ENCODE measurements at places on chromosomes 3 and 15.
A peak's percentile ranks its signal among the peaks of the same experiment; 100 is the strongest.

DNA sequence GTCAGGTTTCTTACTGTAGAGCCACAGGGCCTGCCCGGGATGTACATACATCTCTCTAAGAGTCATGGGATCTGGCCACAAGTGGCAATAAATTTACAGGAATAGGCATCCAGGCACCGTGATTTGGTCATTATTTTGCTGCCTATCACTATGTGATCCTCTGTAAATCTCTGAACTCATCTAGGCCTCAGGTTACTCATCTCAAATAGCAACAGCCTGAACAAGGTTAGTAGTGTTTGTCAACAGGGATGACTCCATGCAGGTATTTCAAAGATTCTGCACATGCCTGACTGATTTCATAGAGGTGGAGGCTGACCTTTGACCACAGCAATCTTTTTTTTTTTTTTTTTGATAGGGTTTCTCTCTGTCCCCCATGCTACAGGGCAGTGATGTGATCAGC lies 88.8 kb upstream of the TBL1XR1 start:
- DNase-seq: no peak

GRCh38 chr3:74518610-74519009 lies 95.8 kb downstream of the CNTN3 start:
- DNase-seq: no peak

- no peak for DNase-seq
Measured at GRCh38 chr3:100230710-100231109, 30.1 kb upstream of the TBC1D23 start.

- no peak for DNase-seq
Measured at GRCh38 chr15:53573091-53573490, 186.4 kb downstream of the WDR72 start.

DNA sequence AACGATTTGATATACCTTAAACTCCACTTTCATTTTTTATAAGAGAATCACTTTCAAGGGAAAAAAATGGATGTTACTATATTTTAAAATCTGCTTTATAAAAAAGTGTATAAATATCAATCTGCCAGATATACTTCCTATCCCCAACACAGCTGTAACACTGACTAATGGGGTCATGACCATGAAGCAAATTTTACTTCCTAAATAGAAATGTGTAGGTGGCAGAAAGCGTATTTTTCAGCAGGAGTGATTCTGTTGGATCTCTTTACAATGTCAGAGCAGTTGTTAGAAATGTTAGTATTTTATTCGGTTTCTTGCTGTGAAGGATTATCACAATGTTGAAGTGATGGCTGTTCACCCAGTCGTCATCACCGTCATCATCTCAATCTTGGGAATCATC lies 5.5 kb upstream of the C15orf40 start:
- no peak for DNase-seq

DNA sequence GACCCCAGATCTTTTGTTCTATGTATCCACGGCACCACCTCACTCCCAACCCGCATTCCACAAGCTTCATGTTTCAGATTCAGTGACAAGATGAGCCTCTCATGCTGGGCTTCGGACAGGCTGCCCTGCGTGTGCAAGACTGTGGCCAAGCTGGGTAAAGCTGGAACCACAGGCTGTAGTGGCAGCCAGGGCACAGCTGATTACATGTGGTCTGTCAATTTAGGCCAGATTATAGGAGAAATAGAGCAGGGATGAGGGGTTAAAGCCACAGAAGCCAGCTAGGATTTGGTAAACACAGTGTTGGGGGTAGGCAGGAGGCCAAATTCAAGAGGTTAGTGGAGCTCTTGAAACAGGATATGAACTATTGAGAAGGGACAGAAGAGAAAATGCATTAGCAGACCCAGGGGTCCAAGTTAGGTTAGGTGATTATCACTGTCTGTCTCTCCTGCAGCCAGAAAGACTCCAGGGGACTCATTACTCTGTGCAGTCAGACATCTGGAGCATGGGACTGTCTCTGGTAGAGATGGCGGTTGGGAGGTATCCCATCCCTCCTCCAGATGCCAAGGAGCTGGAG lies 12.9 kb downstream of the SNAPC5 start:
- DNase-seq: no peak

DNA sequence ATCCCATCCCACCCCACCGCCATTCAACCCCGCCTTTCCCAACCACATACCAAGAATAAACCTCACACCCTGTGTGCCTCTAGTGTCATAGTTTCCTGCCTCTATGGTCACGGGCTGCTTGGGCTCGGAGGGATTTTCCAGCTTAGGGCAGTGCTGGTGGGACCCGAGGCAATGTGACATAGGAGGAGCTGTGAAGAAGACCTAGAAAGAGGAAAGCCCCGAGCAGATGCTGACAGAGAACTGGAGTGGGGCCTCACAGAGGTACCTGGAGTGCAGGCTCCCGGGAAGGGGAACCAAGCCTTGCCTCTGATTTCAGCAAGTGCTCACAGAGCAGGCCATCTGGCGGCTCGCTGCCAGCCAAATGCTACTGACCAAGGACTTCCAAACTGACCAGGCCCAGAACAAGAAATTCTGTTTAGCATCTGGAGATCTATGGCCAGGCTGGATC lies 27.5 kb downstream of the BHLHE40 start:
- DNase-seq: no peak

DNA sequence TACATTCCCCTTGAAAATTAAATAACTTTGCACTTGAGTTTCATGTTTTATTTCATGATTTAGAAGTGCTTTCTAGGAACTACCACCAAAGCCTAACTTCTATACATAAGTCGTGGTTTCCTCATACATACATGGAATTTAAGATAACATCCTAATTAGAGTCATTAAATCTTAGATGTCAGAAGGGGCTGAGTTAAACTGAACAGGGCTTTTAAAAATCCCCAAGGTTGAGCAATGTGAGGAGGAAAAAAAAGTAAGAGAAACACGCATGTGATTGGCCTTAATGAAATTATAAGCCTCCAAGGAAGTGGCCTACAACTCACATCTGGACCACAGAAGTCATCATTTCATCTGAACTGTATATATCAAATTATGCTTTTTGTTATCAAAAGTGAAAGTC lies 303.1 kb upstream of the SEMA6D start:
- no peak for DNase-seq

GRCh38 chr15:93479715-93480114 lies 390.7 kb upstream of the RGMA start:
- DNase-seq: no peak

DNA sequence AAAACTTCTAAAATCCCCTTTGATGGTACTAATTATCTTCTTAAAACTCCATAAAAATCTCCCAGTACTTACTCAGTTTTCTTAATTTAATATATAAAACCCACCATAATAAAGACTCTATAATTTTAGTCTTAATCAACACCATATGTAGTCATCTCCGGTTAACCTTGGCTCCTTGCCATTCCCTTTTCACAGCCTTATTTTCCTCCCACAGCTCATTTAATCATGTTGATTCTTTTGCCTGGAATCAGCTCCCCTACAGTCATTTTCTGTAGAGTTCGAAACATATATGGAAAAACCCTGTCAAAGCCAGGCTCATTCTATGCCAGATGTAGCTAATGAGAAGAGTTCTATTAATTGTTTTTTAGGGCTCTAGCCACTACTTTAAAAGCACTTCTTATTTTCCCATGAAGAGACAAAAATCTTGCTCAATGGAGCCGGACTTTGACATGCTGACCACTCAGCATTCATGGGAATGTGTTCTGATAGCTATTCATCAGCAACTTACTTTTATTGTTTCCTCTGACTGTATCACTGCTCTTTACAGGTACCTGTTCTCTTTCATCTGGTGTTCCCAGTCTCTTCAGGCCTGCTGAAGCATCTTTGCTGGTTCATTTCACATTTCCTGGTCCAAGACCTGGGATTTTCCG lies 573.4 kb downstream of the NAALADL2 start:
- DNase-seq: no peak

GRCh38 chr3:52083556-52084087 lies 27.3 kb upstream of the DUSP7 start:
- no peak for DNase-seq

- peak; percentile 43 for DNase-seq
Measured at GRCh38 chr3:39103791-39104552, 3.5 kb downstream of the GORASP1 start.

DNA sequence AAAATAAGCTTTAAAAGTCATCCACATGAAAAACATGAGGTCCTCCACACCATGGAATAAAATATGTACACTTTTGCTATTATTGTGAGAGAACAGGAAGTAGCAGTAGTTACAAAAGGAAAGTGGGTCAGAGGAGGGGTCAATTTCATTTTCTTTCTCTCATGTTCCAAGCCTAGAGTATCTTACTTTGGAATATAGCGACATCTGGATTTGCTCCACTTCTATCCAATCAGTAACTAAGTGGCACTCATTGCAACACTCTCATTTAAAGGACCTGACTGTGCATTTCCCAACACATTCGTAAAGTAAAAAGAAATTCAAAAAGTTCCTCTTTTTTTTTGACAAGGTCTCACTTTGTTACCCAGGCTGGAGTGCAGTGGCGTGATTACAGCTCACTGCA lies 637.3 kb downstream of the TUSC7 start:
- DNase-seq: no peak

DNA sequence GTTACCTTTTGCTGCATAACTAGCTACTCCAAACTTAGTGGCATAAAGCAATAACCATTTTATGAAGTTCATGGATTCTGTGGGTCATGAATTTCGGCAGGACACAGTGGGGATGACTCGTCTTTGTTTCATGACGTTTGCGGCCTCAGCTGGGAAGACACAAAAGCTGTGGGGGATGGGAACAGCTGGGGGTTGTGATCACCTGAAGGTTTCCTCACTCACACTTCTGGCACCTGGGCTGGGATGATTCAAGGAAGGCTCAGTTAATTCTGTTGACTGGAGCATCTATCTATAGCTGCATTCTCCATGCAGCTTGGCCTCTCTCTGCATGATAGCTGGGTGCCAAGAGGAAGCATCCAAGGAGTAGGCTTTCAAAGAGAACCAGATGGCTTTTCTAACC lies 332.8 kb downstream of the ULK4 start:
- no peak for DNase-seq

DNA sequence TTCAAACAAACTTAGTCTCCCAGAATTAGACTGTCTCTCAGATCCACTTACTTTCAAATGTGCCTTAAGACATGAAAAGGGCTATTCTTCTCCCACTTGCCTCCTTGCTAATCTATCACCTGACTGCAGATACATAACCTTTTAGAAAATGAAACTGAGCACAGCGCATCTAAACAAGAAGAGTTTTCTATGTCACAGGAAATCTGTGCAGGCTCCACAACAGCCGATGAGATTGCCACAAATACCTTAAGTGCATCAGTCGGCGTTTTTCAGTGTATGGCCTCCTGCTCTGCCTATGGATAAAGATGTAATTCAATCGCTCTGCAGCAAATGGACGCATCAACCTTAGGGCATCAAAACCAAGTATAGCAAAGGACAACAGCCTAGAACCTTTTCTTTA lies 544.2 kb downstream of the FOXP1 start:
- DNase-seq: no peak

DNA sequence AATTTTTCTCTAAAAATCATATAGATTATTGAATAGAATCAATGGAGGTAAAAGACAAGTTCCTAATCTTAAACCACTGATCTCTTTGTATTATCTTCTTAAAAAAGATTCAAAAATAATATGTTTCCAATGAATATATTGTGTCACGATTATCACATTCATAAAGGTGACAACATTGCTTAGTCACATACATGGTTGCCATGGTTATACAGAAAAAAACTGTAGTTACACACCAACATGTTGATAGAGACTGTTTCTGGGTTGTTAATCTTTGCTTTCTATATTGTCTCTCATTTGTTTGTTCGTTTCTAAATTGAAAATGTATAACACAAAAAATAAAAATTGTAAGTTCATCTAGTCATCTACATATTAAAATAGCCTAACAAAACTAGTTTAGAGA lies 376.0 kb upstream of the ALCAM start:
- DNase-seq: no peak

- no peak for DNase-seq
Measured at GRCh38 chr3:178353006-178353694, 183.1 kb upstream of the KCNMB2 start.

GRCh38 chr3:114855839-114856238 lies 291.2 kb downstream of the ZBTB20 start:
- DNase-seq: no peak

GRCh38 chr3:154795582-154795981 lies 284.5 kb upstream of the MME start:
- peak; percentile 24 for DNase-seq

DNA sequence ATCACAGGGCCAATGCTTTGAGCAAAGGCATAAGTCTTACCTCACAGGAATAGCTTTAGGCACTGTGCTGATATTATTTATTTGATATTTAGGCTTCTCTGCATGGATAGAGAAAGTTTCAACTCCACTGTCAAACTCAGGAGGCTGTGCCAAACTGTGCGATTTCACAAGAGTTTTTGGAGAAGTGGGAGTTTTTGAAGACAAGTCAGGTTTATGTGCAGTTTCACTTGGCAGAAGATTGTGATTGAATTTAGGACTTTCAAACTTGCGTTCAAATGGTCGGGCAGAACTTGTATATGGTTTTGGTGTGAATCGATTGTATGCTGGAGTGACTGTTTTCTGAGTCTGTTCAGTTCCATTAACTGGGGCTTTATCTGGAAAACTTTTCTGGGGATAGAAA lies 113.7 kb downstream of the TJP1 start:
- DNase-seq: no peak

DNA sequence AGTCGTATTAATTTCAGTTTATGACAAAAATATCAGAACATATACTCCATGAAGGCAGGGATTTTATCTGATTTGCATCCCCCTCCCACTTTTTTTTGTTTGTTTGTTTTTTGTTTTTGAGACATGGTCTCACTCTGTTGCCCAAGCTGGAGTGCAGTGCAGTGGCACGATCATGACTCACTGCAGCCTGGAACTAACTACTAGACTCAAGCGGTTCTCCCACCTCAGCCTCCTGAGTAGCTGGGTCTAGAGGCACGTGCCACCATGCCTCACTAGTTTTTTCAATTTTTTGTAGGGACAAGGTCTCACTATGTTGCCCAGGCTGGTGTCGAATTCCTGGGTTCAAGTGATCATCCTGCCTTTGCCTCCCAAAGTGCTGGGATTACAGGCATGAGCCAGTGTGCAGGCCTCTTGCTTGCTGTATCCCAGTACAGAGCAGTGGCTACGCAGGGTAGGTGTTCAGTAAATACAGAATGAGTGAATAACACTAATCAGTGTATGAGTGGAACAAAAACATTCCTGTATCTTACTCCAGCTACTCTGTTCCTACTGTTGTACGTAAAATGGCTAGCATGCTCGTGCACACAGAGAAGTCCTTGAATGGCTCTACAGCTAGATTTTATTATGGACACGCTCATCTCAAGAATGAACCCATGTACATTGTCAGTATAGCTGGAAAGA lies 272.4 kb downstream of the FOXP1 start:
- no peak for DNase-seq

DNA sequence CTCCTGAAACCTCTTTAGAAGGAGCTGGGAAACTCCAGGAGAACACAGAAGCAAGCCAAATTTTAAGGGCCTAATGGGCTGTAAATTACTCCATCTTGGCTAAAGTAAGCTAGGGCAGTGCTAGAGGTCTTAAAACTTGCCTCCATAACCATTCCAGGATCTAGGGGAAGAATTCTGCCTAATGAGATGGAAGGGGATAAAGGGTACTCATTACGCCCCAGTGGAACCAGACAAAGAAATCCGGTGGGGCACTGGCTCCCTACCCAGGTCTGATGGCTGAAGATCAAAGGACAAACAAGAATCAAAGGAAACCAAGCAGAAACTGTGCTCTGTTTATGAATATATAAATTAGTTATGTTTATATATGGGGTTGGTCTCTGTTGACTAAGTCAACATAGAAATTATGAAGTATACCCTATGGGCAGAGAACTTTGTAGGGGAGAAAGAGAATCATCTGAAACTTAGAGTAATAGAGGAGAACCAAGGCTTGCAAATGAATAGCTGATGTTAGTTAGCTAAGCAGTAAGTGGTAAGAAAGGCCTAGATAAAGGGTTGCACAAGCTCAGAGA lies 57.8 kb downstream of the NCEH1 start:
- DNase-seq: no peak

- no peak for DNase-seq
Measured at GRCh38 chr3:99562138-99562537, 76.3 kb upstream of the COL8A1 start.
